Fibroblast of lung (primary cell): ENCODE measurements at places on chromosomes 7 and 10. TPM values are rescaled to one million over a fixed set of nuclear protein-coding genes. Genes with fewer than 3 reads are reported as not detected.

Gene OPN4
- not detected in 2 replicates for total RNA-seq

Gene LMBR1
- 35.4 and 41.6 TPM in 2 replicates for total RNA-seq

Gene C7orf57
- not detected in 2 replicates for total RNA-seq

Gene ASB4
- not detected in 2 replicates for total RNA-seq

Gene TMEM213
- not detected in 2 replicates for total RNA-seq

Gene HYAL4
- total RNA-seq, result not detected in 2 replicates

Gene ATG9B
- under 0.01 TPM in 1 of 2 replicates, not detected in the other for total RNA-seq

Gene GALNT17
- total RNA-seq, result under 0.01 and 0.26 TPM in 2 replicates

Gene ELOVL3
- total RNA-seq, result 0.26 and 0.66 TPM in 2 replicates

Gene C10orf62
- not detected in 2 replicates for total RNA-seq

Gene CHST15
- total RNA-seq, result 7.9 and 8.2 TPM in 2 replicates
